ENCODE measurements at places on chromosomes 2 and 18.

GRCh38 chr18:31746396-31746795, 14.3 kb downstream of the SLC25A52 start:
- no peak for DNase-seq

DNA sequence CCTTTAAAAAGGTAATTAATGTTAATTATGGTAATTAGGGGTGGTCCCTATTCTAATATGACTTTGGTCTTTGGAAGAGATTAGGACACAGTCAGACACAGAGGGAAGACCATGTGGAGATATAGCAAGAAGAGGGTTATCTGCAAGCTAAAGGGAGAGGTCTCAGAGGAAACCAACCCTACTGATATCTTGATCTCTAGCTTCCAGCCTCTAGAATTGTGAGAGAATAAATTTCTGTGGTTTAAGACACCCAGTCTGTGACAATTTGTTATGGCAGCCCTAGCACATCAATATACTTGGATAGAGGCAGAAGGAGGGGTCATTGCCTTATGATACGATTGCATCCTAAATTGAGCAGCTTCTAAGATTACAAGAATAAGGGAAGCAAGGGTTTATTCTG, 21.3 kb upstream of the NT5C1B start:
- no peak for DNase-seq

DNA sequence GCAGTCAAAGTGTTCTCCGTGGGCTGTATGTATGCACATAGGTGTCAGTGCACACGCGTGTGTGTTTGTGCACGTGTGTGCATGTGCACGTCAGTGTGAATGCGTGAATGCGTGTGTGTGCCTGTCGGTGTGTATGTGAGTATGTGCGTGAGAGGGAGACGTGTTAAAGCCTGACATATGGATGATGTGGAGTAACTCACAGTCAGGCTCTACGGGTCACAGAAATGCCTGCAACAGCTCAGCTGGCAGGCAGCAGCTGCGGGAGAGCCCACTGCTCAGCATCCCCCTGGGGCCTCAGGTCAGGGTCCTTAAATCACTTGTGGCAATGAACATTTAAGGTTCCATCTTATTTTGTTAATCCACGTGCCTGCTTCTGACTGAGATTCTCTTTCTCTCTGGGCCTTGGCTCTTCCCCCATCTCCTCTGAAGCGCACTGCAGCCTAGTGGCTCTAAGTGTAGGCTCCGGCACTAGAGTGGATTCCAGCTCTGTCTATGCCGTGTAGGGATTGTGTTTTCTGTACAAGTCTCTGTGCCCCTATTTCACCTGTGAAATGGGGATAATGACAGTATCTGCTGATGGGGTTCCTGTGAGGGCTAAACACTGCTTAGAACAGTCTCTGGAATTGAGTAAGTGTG, 63.0 kb downstream of the DYSF start:
- no peak for DNase-seq

- no peak for DNase-seq
Observed at GRCh38 chr2:24558781-24559472, 67.9 kb downstream of the NCOA1 start.

DNA sequence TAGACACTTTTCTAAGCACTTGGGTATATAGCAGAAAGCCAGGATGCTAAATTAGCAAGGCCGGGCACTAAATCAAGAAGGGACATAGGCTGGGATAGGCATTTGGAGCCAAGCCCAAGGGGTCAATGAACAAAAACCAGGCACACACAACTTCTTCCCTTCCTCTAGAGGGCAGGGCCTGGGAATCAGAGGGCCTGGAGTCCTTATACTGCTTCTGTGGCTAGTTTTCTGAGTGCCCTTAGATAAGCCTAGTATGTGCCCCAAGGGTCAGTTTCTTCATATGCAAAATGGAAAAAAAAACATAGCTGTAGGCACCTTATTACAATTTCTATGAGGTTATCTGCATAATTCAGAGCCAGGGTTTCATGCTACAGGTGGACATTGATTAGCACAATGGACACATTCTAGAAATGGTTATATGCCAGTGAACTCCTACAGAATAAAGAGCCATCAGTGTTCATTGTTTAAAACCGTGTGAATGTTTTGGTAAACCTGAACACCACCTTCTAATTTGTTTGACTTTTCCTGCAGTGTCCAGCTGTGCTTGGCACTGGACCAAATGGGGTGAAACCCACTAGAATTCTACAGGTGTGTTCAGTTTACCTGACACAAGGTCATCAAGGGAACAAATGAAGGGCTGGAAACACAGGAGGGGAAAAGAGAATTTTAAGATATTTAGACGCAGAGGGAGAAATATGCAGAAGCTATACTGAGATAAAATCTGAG, 49.6 kb downstream of the PAX8 start:
- no peak for DNase-seq

DNA sequence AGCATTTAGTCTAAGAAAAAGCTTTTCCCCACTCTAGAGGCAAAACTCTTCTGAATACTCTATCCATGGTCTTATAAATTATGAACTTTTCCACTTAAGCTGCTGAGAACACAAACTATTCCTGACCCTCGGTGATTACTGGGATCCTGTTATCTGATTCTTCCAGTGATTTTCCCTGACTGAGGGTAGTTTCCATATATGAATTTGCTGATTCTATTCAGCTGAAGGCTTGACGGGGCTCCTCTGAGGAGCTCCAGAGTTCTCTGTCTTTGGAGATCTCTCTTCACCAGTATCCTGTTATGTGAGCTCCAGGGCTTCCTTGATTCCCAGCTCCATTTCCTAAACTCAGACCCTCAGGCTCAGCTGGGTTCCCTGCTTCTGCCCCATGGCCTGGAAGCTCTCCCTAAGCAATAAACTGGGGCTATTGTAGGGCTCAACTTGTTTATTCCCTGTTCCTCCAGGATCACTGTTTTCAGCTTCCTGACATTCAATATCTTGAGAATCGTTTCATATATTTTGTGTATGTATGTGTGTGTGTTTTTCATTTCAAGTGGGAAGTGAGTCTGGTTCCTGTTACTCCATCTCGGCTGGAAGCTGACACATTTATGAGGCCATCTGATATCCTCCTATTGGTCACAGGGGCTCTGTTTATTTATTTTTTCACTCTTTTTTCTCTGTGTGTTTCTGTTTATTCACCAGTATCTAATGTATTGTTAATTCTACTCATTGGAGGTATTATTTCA, 78.2 kb downstream of the ARHGAP28 start:
- no peak for DNase-seq

All from CD4-positive, alpha-beta T cell treated with Interleukin-21 for 1 hour (primary cell).